ENCODE measurements at places on chromosomes 3 and 15.

- no peak for DNase-seq
These were observed 12.6 kb downstream of the PLCL2 start for GRCh38 chr3:16897254-16897926.

DNA sequence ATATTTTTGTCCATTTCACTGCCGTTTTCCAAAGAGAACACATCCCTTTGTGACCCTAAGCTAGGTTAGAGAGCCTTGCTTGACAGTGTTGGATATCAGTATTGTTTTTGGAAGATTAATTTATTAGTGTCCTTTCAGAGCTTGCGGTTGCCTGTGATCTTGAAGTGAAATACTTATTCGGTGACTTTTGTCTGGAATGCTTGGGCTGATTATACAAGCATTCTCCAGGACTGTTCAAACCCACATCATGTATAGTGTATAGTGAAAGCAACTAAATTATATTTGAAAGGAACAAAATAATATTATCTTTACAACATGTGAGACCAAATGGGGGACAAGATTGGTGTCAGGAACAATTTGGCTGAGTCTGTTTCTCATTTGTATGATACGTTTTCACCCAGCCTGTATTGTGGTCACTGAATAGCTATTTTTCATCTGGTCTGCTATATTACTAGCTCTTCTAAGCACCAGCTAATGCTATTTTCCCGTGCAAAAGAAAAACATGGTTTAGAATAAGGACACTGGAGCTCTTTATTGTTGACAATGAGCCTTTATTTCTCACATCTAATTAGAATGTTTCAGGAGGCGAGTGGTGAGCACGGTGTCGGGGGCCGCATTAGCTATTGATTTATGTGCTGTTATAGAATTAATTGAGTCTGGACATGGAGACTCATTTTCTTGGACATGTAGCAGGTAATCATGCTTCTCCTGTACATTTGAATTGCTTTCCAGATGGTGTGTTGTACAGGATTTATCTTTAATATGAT is 158.1 kb downstream of the APBA2 start:
- no peak for DNase-seq

DNA sequence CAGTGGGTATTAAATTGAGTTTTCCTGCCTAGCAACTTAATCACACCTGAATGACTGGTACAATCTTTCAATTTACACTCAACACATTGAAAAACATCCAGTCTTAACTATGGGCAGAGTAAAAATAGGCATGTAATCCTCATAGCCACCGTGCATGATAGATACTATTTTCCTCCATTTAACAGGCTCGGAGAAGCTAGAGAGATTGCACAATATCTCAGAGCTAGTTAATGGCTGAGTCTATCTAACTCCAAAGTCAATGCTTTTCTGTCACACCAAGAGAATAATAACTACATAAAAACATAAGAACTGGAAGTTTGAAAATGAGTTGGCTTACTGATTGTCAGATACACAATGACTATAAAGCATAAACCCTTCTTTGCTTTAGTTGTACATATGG is 36.8 kb downstream of the LSAMP start:
- no peak for DNase-seq

- DNase-seq = no peak
These were observed 677.0 kb downstream of the AGBL1 start for GRCh38 chr15:86756688-86757087.

DNA sequence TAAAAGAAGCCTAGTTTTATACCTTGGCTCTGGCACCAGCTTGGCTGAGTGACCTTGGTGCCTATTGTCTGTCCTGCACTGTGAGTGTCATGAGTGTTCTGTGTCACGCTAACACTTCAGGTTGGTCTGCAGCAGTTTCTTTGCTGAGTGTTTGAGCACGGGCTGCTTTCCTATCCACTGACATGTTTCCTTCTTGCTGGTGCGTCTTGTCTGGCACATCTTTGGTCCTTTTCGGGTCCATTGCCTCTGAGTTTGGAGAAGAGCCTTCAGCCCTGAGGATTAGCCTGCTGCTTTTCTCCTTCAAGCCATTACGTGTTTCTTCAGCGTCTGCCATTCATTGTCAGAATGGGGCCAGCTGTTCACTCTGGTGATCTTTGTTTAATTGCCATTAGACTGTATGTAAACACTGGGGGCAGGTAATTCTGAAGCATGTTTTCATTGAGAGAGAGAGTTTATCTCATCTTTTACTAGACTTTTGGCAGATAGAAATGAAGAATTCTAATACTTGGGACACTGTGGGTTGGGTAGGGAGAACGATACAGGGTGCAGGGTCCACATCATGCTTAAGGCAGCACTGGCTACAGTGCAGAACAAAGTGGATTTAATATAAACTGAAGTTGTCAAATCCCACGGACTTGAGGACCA is 55.5 kb downstream of the LRRC28 start:
- no peak for DNase-seq

GRCh38 chr3:187919048-187919447 is 173.8 kb upstream of the BCL6 start:
- peak; percentile 43 for DNase-seq

DNA sequence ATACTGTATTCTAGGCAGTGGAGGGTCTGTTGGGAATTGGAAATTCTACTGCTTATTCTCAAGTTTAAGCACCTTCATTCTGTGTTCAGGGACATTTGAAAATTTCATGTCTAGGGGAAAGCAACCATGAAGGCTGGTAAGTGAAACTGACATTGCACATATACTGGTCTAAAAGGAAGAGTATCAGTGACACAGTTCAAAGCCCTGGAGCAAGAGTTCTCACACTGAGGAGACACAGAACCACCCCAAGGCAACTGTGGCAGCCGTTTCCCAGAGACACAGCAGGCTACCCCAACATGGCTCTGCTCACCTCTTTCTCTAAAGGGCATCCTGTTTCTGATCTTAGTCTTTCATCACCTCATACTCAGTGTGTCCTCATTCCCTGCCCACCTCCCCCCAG is 67.5 kb downstream of the KCNMB2 start:
- DNase-seq = no peak

DNA sequence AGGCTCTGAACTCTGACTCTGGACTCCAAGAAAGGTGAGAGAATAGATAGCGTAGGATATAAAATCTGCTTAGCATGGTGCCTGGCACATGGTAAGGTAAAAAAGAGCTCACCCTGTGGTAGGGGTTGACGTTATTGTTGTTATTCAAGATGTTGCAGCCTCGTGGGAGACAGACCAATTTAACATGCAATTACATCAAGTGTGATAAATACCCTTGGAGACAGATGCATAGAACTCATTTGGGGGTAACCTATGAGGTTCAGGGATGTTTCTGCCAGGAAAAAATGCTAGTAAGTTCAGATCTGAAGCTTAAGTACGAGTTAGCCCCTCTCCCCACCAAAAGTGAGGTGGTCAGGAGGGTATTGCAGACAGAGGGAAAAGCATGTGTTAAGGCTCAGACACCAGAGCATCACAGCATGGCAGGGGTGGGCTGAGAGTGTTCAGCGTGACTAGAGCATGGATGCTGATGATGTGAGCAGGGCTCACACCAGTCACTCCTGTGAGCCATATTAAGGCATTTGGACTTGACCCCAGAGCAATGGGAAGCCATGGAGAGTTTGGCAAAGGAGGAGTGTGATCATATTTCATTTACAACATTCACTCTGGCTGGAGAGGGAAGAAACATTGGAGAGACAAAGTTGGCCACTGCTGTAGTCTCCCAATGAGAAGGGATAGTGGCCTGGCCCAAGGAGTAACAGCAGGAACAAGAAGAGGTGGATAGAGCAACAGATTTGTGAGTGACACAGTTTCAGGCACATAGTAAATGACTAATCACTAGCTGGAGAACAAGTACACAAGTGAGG is 181.0 kb downstream of the UACA start:
- DNase-seq = no peak

DNA sequence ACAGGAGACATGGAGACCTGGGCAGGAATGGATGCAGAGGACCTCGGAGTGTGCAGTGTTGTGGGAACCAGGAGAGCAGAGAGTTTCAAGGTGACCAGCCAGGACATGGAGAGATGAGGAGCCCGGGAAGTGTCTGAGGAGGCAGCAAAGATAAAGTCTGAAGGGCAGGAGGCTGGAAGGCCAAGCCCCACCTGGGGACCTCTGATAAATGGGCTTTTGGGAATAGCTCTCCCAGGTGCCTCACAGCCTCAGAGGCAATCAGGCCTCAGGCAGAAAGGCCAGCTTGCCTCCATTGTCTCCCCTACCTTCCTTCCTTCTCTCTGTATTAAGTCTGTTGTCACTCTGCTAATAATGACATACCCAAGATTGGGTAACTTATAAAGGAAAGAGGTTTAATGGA is 97.5 kb upstream of the TPM1 start:
- no peak for DNase-seq

- DNase-seq = no peak
These were observed 3.0 kb upstream of the APH1B start for GRCh38 chr15:63274427-63274826.

- no peak for DNase-seq
These were observed 27.0 kb downstream of the PCCB start for GRCh38 chr3:136277115-136277514.

GRCh38 chr15:35757765-35758164 is 211.8 kb upstream of the DPH6 start:
- DNase-seq = no peak

DNA sequence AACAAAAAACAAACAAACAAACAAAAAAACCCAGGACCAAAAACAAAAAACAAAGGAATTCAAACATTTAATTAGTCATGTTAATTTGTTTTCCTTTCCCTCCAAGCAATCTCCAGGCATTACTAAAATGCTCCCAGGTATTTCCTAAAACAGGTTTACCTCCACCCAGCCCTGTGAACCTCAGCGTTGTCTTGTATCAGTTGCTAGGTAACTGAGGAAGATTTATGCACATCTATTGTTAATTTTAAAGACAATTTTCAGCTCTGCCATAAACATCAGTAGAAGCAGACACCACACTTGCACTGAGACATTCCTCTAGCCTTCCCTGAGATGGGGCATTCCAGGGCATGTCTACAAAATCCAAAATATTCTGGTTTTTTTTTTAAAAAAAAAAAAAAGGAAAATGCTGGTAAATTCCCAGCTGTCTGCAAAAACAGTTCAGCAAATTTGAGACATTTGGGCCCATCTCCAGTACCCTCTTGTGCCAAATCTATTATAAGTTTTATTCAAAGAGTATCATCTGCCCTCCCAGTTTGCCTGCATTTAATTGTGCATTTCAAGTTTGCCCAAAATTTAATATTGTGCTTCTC is 227.6 kb downstream of the ADAMTS9 start:
- no peak for DNase-seq

DNA sequence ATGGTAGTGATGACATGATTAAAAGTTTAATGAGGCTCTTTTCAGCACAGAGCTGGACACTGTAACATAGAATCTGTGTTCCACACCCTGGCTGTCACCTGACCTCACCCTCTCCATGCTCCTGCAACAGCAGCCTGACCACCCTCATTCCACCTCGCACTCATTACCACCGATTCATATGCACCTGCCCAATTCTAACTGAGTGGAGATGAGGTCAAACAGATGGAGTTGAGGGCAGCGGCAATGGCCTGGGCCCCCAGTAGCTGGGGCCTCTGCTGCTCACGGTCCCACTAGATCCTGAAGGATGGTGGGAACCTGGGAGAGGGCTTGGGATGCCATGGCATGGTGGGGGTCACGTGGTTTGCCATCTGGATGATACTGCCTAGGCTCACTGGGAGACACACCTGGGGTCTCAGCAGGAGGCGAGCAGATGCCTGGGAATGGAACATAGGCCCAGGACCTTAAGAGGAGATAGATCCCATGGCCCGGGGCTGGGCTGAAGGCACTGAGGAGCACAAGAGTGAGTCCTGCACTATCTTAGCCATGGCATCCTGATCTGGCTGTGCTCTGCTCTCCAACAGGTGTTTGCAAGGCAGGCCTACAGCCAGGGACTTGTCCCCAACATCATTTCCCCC is 1.3 kb downstream of the SCN5A start:
- no peak for DNase-seq

DNA sequence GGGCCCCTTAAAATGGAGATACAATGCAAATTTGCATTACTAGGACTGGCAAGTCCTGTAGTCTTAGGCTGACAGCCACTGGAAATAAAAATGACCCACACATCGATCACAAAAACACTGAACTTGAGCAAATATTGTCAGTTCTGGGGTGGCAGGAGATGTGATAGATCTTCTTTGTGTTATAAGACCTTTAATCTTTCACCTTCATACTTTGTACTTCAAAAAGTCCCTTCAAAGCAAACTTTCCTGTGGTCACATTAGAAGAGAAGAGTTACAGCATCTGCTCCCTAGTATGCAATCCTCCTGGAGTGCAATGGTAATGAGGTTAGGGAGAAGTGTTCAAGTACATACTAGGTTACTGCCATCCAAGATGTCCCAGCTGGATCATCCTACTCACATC is 149.4 kb upstream of the KCNMB2 start:
- DNase-seq = no peak

DNA sequence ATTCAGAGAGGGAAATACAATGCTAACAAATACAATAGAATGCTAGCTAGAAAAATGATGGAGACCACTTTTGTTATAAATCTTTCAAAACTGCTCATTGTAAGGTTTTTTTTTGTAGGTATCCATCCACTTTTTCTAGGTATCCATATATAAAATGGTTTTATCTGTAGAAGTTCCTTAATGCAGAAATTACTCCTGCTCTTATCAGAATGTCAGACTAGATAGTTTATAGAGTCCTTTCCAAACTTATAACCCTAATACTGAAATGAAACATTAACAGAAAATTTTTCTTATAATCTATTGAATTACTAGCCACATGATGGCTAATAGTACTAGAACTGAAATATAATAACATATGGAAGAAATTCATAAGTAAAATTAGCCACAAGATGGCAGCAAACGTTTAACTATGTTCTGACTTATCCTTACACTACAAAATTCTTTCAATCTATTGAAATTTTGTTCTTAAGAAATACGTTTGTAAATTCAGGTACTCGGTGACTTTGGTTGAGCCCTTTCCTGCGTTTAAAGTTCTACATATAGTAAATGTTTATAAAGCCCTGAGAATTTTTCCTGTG is 58.5 kb downstream of the ECT2 start:
- DNase-seq = no peak

DNA sequence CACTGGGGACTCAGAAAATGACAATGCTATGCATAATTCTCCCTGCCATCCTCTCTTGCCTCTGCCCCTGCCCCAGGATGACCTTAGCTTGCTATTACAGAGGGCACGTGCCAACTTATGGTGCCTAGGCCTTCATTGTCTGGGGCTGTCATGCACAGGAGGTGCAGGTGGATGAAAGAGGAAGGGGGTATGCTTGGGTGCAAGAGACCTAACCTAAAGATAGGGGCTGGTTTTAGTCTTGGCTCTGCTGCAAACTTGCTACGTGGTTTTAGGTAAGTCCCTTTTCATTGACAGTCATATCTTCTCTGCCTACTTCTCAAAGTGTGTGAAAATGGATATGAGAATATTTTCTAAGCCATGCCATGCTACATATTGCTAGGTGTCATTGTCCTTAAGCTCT is 161.3 kb downstream of the EPHB1 start:
- no peak for DNase-seq

DNA sequence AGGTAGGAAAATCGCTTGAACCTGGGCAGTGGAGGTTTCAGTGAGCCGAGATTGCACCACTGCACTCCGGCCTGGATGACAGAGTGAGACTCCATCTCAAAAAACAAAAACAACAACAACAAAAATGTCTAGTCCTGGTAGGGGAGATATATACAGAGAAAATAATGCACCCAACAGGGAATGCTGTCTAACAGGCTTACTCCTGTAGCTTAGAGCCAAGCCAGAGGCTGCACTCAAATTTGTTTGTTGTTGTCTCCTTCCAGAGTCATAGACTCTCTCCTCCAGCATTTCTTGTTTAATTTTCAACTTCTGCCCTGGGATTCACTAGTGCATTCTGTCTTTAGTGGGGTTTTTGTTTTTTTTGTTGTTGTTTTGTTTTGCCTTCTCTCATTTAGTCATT is 4.6 kb upstream of the TRA2B start:
- DNase-seq = no peak

Data from activated T-cell treated with anti-CD3 and anti-CD28 coated beads for 48 hours (primary cell).